ENCODE measurements at places on chromosomes 2 and 18. TPM values are rescaled to one million over a fixed set of nuclear protein-coding genes. Genes with fewer than 3 reads are reported as not detected.

ABCG5 gene
- not detected for total RNA-seq

REEP1 gene
- total RNA-seq = not detected

SCTR gene
- total RNA-seq = not detected

MYO7B gene
- 2.6 TPM for total RNA-seq

ASPRV1 gene
- 1.1 TPM for total RNA-seq

VPS54 gene
- 13.2 TPM for total RNA-seq

SEC11C gene
- total RNA-seq = 69.8 TPM

GRCh38 chr18:51251625-51252024, 54.1 kb upstream of the MEX3C start:
- DNase-seq = peak; percentile 89

DNA sequence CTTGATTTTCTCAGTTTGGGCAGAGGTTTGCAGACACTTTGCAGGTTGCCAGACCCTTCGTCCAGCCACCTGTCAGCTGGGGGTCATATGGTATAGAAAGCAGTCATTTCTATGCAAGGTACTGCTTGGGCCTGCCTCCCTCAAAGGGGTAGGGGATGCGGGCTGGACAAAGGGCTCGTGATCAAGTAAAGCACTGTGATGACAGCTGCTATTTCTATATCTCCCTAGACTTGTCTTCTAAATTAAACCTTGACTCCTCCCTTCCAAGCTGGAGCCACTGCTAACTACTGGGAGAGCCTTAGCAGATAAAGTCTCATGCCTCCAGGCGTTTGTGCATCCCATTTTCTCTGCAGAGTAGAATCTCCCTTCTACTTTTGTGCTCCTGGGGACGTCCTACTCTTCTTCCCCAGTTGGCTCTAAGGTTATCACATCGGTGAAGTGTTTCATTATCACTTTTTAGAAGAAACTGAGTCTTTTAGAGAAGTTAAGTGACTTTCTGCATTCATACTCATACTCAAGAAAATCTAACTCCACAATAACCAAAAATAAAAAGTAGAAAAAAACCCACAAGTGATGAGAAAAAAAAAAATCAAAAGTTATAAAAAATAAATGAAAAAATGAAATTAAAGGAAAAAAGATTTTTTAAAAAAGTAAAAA, 710 bp upstream of the XRCC5 start:
- DNase-seq = peak; percentile 25

DNA sequence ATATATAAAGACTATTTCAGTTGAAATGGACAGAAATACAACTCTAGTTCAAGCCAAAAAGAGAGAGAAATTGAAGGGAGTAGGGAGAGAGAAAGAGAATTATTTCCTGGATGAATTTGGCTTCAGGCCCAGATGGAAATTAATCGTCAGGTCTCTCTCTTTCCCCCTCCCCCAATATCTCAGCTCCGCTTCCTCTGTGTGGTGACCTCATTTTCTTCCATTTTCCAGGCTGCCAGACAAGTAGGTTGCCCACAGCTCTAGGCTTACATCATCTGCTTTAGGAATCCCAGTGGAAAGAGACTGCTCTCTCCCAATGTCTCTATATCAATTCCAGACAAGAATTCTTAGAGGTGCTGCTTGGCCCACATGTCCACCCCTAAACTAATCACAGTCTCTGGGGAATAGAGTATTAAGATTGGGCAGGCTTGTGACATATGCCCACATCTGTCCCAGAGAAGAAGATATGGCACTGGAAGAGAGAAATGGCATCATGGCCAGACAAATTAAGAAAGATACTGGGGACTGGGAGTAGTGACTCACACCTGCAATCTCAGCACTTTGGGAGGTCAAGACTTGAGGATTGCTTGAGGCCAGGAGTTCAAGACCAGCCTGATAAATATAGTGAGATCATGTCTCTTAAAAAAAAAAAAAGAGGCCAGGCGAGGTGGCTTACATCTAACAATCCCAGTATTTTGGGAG, 37.2 kb upstream of the CFAP36 start:
- DNase-seq = no peak

- DNase-seq = peak; percentile 37
Observed at GRCh38 chr18:57437766-57438671, 2.8 kb downstream of the ONECUT2 start.

GRCh38 chr2:240160291-240161086, 20.0 kb upstream of the OTOS start:
- no peak for DNase-seq

Data from B cell (primary cell).